ENCODE measurements at places on chromosomes 12 and 14.

DNA sequence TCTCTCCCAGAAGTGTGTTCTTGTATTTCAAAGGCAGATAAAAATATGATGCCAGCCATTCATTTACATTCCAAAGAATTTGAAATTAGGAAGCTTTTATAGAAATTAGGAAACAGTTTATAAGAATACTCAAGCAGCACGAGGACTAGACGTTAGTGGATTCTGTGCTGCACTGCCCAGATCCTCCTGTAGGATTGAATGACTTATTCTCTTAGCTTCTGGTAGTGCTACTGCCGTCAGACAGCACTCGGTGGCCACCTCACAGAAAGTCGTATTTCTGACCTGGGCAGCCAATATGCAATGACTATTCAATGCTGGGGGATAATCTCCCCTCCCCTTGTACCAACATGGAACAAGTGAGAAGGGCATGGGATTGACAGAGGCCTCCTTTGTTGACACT is 326.4 kb downstream of the RPL10L start:
- DNase-seq: no peak

DNA sequence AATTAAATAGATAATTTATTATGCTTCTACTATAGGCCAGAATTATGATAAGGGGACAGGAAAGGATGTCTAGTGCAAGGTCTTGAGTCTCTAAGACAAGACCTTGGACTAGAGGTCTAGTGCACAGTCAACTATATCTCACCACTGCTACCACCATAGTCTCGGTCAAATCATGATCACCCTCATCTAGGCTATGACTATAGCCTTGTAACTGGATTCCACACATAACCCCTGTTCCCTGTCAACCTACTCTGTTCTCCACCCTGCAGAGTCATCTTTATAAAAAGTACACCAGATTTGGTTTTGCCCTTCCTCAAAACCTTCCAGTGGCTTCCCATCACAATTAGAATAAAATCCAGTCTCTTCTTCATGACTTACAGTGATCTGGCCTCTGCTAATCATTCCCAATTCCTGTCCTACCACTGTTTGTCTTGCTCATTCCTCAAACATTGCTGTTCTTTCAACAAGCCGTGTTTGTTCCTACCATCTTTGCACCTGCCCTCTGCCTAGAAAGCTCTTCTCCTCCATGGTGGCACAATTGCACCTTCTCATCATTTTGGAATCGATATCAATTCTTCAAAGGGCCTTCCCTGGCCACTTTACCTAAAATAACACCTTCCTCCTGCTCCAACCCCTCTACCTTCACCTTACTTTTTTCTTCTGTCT is 169.4 kb downstream of the FOXN3 start:
- no peak for DNase-seq

DNA sequence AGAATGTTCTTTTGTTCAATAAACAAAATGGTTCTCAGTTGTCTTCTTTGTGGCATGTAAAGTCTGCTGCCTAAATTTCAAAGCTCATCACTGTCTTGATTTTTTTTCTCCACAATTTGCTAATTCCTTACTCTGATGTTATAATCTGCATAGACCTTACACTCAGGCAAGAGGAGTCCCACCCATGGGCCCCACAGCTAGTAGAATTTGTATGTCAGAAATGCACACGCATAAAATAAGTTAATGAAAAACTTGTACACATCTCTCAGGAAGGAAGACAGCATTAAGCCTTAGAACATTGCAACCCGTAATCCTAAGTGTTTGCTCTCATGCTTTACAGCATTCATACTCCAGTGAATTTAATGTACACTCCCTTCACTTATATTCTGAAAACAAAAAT is 280.8 kb downstream of the ATXN7L3B start:
- DNase-seq: no peak

DNA sequence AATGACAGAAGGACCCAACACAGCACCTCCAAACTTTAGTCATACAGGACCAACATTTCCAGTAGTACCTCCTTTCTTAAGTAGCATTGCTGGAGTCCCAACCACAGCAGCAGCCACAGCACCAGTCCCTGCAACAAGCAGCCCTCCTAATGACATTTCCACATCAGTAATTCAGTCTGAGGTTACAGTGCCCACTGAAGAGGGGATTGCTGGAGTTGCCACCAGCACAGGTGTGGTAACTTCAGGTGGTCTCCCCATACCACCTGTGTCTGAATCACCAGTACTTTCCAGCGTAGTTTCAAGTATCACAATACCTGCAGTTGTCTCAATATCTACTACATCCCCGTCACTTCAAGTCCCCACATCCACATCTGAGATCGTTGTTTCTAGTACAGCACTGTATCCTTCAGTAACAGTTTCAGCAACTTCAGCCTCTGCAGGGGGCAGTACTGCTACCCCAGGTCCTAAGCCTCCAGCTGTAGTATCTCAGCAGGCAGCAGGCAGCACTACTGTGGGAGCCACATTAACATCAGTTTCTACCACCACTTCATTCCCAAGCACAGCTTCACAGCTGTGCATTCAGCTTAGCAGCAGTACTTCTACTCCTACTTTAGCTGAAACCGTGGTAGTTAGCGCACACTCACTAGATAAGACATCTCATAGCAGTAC is 64.6 kb downstream of the RAD52 start:
- DNase-seq: no peak

DNA sequence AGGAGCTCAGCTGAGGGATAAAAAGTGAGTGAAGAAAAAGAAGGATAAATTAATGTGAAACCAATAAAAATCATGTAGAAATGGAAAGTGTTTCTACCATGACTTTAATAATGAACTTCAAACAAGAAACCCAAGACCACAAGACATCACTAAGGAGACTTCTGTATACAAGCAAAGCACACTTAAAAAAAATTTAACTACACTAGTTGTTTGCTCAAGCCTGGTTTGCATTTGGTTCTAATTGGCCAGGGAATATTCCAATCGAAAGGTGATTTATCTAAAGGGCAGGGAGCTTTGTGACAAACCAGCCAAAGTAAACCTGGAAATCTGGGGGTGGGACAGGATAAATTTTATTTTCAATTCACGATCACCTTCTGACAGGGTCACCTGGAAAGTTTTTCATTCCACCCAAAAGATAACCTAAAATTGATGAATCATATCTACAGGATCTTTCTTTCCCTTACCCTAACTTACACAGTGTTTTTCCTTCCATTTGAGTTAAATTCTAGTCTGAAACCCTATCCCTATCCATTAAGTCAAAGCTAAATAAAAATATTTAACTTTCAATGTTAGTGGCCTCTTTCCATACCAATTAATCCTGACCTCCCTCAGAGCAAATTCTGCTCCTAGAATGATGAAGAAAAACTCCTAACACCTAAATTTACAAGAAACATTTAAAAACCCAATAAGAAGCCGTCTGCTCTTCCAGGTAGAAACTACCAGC is 2.6 kb downstream of the EGLN3 start:
- no peak for DNase-seq

DNA sequence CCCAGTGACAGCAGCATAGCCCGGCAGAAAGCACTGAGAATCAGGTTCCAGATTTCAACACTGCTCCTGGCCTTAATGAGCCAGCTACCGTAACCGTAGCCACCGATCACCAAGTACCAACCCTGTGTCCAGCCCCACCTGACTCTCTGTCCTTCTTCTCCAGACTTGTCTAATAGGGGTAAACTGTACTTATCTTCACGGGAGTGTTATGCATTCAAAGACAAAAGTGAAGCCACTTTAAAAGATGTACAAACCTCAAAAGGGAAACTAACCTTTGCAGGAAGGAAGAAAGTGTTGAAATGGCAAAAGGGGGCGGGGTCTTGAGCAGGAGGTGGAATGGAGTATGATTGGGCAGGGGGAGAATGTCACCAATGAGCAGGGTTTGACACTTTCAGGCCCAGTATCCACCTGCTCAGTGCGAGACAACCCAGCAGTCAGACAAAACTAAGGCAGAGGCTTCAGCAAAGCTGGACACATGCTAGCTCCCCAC is 226.1 kb downstream of the CHST11 start:
- DNase-seq: peak; percentile 78

DNA sequence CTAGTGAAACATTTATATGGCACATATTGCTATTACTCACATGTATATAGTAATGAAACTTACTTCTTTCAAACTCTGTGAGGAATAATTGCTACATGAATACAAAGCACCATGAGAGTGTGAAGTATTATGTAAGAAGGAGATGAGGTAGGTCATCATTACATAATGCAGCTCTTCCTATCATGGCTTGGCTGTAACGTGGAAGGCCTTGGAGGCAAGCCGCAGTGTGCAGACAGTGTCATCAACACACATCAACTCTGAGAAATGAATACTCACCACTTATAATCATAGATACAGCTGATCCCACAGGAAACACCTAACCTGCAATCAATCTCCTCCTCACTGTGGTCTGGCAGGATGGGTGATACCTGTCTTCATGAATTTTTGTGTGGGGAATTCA is 49.9 kb upstream of the CCDC91 start:
- DNase-seq: no peak

DNA sequence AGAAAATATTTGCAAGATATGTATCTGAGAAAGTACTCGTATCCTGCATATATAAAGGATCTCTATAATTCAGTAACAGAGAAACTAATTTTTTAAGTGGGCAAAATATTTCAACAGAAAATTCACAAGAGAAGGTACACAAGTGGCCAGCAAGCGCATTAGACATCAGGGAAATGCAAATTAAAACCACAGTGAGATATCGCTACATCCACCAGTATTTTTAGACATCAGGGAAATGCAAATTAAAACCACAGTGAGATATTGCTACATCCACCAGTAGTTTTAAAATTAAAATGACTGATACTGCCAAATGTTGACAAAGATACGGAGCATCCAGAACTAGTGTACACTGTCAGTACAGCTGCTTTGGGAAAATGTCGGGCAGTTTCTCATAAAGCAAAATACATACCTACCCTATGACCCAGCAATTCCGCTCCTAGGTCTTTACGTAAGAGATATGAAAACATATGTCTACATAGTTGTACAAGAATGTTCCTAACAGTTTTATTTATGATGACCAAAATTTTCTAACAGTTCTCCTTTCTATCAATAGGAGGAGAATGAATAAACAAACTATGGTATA is 2.8 kb upstream of the KCNK13 start:
- DNase-seq: no peak

GRCh38 chr14:39666386-39666785 is 234.2 kb upstream of the FBXO33 start:
- no peak for DNase-seq

GRCh38 chr14:50021261-50022031 is 94.9 kb downstream of the VCPKMT start:
- DNase-seq: no peak

DNA sequence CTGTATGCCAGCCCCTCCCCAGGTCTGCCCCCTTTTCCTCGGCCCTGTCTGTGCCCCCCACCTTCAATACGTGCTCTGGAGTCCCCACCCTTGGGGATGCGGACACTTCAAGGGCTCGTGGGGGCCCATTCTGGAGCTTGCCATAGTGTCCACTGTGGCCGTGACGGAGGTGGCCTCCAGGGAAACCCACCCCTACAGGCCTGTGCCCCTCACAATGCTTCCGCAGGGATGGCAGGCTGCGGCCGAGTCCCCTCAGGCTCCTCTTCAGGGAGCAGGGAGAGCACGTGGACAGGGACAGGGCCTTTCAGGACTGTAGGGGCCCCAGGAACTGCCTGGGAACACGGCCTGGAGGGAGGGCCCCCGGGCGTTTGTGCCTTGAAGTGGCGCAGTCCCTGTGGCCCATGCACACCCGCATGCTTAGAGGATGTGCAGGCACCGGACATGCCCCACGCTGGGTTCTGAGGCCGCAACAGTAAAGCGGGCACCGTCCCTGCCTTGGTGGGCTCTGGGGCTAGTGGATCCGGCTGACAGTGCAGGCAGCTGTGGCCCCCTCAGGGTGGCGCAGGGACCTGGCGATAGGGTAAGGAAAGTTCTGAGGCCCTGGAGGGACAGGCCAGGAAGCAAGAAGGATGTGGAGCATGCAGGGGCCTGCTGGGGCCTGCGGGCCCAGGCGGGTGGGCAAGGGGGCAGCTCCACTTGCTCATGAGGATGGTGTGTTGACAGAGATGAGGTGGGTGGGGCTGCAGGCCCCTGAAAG is 209.0 kb upstream of the RTL1 start:
- no peak for DNase-seq

GRCh38 chr12:99436584-99436983 is 211.0 kb upstream of the GARIN6 start:
- DNase-seq: no peak

GRCh38 chr12:106723416-106723815 is 51.1 kb upstream of the RIC8B start:
- no peak for DNase-seq

DNA sequence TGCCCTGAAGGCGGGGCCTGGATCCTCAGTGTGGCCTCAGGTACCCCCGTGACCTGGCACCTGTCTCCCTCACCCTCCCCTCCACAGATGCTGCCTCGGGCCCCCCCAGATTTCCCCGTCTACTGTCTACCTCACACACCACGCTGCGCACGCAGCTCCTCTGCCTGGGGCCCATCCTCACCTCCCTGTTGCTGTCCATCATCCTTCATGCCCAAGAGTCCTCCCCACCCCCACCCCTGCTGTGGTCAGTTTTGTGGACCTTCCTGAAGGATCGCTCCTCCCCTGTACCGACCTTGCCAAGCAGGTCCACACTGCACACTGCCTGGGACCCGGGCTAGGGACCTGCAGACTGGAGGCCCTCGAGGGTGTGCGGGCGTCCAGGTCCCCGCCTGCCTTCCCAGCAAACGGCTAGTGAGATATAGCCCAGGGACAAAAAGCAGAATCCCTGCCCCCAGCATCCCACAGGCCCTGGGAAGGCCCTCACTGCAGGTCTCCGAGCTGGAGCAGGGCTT is 197.4 kb upstream of the DIO3 start:
- DNase-seq: no peak

- peak; percentile 58 for DNase-seq
Measured at GRCh38 chr14:91947475-91948184, at the start of gene FBLN5. Gene FBLN5 (minus strand): TSS chr14:91947694. CDS start chr14:91947229, 465 bp downstream.

GRCh38 chr12:102971227-102971626 is 13.8 kb downstream of the ASCL1 start:
- no peak for DNase-seq

DNA sequence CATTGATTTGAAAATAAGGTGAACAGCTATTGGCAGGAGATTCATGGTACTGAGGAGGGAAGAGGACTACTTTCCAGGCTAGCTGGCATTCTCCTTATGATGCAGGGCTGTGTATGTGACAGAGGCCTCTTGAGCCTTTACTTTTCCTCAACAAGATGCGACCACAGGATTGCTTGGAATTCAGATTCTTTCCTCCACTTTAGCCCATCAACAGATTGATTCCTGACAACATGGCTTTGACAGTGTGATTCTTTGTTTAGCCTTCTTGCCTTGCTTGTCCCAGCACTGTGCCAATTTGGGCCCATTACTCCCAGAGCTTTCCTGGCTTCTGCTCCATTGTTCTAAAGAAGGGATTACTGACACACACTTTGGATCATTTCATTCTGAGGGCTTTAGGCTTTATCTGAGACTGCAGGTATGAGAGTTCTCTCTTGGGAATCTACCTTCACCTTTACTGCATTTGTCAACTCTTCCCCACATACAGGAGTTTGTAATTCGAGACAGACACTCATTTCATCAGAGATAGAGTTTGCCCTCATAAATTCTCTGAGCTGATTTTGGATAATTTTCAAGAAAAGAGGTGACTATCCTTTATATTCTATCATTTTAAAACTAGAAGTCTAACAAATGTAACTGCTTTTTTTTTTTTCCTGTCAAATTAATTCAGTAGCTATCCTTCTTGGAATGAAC is 206.4 kb upstream of the GZMB start:
- DNase-seq: no peak

Data from CD4-positive, alpha-beta T cell treated with Interleukin-17A for 4 hours (primary cell).